ENCODE measurements at places on chromosomes 3 and 15.
A peak's percentile ranks its signal among the peaks of the same experiment; 100 is the strongest.

DNA sequence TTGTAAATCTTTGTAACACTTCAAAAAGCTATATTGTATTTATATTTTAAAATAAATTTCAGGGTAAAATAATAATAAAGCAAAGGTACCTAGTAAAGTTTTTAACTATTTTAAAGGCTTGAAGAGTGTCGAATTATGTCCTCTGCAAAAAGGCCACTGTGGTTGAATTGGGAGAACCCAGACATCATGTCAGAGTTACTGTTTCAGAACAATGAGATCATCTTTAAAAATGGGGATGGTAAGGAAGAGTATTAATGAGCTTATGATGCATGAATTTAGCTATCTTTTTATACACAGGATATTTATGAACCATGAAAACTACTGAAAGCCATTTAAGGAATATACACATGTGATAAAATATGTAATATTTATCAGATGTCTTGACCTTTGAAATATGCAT, 26.3 kb downstream of the KCNMB3 start:
- DNase-seq = no peak

GRCh38 chr15:76470691-76471090, 134.1 kb downstream of the ISL2 start:
- DNase-seq = no peak

GRCh38 chr15:38748710-38749109, 184.1 kb upstream of the RASGRP1 start:
- no peak for DNase-seq

DNA sequence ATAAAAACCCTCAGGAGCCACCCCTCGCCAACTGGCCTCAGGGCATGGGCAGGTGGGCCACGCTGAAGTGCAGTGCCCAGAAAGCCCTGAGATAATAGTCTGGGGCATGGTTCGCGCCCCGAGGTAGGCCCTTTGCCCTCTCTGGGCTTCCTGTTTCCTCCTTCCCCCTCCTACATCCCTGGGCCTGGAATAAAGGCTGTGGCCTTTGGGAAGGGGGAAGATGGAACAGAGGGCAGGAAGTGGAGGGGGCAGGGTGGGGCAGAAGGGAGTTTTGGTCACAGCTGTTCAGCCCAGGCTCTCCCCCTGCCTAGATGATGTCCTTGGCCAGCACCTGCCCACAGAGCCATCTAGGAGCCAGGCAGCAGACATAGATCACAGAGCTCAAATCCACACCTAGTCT, 11.3 kb downstream of the CSRNP1 start:
- DNase-seq = no peak

DNA sequence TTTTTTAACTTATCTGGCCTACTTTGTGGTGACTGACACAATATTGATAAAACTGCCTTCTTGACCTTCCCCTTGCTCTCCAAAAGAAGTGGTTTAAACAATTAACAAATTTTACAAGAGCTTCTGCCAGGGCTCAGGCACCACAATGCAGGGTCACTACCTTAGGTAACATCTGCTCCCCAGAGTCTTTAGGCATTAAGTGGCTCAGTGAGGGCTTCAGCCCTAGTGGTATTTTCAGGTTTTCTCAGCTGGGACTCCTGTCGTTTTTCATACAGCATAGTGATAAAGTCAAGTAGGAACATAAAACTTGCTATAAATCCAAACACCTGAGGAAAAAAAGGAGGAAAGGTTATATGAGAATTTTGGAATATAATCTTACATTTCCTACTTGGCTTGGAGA, 18.9 kb downstream of the CMTM6 start:
- DNase-seq = no peak

- DNase-seq = no peak
Measured at GRCh38 chr3:111197485-111197884, 125.9 kb downstream of the NECTIN3 start.

DNA sequence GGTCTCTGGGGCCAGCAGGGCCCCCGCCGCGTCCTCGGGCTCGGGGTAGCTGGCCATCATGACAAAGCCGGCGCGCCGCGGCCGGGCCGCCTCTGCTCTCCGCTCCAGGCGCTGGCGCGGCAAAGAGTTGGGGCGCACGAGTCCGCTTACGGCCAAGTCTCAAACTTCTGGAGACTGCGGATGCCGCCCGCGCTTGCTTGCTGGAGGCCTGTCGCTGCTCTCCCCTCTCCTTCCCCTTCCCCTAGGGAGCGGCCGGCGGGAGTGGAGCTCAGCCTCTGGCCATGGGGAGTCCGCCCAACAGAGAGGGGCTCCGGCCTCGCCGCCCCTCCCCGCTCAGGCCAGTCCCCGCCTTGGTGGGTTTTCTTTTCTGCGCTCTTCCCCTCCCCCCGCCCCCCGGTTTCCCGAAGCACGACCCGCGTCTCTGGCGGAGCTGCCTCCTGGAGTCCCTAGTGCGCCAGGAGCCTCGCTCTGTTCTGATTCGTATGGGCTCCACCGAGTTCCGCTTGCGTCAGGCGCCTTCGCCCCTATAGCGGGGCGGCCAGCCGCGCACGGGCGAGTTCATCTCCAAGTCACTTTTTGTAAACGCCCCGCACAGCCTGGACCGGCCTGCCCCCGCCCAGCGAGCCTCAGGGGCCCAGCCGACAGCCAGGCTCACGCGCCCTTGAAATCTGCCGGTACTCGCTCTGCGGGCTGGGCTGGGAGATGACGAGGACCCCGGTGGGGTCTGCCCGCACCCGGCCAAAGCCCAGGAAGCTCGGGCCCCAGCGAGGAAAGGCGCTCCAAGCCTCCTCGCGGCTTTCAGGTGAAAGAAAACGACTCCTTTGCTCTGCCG, at the start of the genes FOXL2 and FOXL2NB:
Gene FOXL2, minus strand, starts transcription at position 475 of the 832 bp plus-strand sequence. Its CDS starts 415 bp downstream, at position 60.
Gene FOXL2NB, plus strand, starts transcription at position 555 of the 832 bp plus-strand sequence. Its CDS starts 148 bp downstream, at position 703.
- DNase-seq = peak; percentile 49

GRCh38 chr3:194121891-194122631, 13.9 kb upstream of the HES1 start:
- DNase-seq = no peak

GRCh38 chr3:107752202-107752990, 229.6 kb downstream of the BBX start:
- DNase-seq = peak; percentile 8

GRCh38 chr3:177374323-177374722, 177.0 kb upstream of the TBL1XR1 start:
- peak; percentile 64 for DNase-seq

GRCh38 chr15:74631935-74632560, 16.4 kb downstream of the CLK3 start:
- DNase-seq = no peak

DNA sequence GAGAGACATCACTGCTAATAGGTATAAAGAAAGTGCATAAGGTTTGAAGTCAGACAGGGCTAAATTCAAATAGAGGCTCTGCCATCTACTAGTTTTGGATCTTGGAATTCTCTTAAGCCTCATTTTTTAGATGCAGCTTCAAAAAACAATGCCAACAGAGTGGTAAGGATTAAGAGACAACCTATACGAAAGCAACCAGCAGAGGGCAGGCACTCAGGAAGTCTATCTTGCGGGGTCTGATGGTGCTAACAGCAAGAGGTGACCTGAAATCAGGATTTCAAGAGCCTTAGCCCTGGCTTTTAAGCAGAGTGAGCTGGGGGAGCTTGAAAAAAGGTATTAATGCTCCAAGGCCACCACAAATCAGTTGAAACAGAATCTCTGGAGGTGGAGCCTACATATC, 40.7 kb downstream of the LDHAL6B start:
- peak; percentile 79 for DNase-seq

- no peak for DNase-seq
Measured at GRCh38 chr3:43132870-43133636, 27.2 kb upstream of the POMGNT2 start.

- no peak for DNase-seq
Measured at GRCh38 chr15:92840149-92840548, 60.0 kb upstream of the CHD2 start.

GRCh38 chr3:125624341-125624740, 29.0 kb upstream of the OSBPL11 start:
- DNase-seq = no peak

DNA sequence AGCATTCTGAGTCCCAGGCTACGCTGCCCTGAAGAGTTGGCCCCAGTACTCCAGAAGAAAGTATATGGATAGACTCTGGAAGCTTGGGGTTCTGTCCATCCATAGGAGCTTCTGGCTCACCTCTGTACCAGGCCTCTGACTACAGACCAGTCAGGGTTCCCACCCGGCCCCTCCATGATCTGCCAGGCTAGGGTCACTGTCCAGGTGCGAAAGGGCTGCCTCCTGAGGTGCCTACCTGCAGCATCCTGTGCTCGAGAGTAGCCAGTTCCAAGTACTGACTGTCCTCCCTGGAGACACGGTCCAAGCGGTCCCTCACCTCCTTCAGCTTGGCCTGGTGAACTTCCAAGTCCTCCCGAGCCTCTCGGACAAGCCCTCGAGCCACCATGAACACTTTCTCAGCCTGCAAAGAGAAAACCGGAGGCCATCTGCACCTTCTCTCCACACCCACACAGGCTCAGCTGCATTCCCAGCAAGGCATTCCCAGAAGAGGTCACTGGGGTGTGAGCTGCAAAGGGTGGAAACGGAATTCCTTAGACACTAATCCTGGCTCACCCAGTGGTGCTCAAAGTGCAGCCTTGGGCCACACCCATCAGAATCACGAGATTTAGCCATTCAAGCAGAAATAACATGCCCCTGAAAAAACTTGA, 3.7 kb upstream of the PLXNB1 start:
- no peak for DNase-seq

- no peak for DNase-seq
Measured at GRCh38 chr3:197561926-197562325, 6.2 kb upstream of the BDH1 start.

DNA sequence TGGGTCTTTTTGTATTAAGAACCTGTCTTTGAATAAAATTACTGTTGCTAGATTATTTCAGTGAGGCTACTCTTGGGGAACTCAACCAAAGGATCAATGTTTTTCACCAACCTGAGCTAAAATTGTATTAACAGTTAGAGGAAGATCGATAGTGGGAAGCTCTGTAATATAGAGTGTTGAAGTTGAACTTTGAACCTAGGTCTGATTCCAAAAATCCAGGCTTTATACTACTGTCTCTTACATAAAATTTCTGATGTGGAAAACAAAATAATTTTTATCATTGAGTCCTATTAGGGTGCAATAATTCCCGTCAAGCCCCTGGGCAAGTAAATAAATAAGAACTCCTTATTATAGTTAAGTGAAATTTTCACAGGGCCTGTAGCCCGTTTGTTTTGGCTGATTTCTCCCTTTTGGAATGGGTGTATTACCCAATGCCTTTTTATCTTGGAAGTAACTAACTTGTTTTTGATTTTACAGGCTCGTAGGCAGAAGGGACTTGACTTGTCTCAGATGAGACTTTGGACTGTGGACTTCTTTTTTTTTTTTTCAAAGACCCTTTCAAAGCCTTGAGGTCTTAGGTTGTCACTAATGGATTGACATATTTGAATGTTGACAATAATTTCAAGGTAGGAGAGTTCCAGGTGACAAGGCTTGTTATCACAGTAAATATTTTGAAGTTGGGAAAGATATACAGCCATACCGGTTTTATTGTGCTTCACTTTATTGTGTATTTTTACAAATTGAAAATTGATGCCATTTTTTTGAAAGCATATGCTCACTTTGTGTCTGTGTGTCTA, 276.1 kb downstream of the NFKBIZ start:
- DNase-seq = no peak

GRCh38 chr15:37135225-37135624, 34.9 kb upstream of the MEIS2 start:
- DNase-seq = peak; percentile 42

- DNase-seq = no peak
Measured at GRCh38 chr15:36886191-36886590, 214.2 kb downstream of the MEIS2 start.

Measured in NCI-H1417 (cell line).